ENCODE measurements at places on chromosomes 7 and 10.

DNA sequence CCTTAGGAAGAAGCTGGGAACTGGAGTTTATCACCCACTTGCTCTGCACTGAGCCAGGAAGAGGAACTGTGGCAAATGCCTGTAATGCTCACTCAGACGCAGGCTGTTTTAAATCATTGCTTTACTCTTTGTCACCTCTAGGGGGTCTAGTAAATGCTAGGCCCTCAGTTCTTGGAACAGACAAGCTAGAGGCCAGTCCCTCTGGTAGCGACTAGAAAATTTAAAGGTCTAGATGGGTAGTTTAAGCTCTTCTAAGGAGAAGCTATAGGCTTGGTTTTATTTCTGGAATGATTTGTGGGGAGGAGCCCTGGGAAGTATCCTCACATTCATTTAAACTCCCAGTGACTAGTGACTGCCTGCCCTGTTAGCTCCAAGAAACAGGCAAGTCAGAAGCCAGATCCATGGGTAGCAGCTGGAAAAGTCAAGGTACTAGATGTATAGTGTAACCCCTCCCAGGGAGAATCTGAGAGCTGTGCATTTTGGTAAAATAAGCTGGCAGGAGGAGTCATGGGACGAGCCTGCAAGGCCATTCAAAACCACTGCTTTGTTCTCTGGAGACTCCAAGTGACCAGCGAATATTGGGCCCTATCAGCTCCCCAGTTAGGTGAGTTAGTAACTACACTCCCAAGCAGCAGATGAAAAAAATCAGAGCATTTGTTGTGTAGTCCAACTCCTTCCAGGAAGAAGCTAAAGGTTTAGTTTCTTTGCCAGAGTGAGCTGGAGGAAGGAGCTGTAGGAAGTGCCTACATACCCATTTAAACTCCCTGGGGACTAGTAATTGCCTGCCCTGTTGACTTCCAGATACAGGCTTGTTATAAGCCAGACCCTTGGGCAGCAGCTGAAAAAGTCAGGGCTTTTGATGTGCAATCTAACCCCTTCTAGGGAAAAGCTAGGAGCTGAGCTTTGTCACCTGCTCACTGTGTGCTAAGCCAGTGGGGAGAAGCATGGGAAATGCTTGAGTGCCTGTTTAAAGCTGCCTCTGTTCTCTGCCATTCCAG lies 68.9 kb downstream of the DYNC1I1 start:
- no peak for DNase-seq

GRCh38 chr7:26054386-26054785 lies 97.6 kb upstream of the NFE2L3 start:
- no peak for DNase-seq

- DNase-seq, result no peak
Observed at GRCh38 chr10:123009105-123009820, 457 bp downstream of the ACADSB start.

DNA sequence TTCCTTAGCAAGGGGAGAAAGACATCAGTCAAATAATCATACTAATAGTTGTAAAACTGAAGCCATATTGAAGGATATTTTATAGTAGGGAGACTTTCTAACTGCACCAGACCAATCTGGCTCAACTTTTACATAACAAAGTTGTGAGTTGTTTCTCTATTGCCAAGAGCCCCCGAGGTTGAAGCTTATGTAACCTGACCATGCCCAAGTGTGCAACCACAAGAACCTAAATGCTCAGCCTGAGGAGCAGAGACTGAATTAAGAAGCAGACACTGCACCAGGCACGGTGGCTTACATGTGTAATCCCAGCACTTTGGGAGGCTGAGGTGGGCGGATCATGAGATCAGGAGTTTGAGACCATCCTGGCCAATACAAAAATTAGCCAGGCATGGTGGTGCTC lies 77.3 kb upstream of the ARMC3 start:
- DNase-seq, result no peak

GRCh38 chr7:50164559-50165170 lies 71.6 kb upstream of the ZPBP start:
- DNase-seq, result no peak
